Karpas-422 (cell line): ENCODE measurements at places on chromosomes 4 and X. TPM values are rescaled to one million over a fixed set of nuclear protein-coding genes. Genes with fewer than 3 reads are reported as not detected.
A peak's percentile ranks its signal among the peaks of the same experiment; 100 is the strongest.

DNA sequence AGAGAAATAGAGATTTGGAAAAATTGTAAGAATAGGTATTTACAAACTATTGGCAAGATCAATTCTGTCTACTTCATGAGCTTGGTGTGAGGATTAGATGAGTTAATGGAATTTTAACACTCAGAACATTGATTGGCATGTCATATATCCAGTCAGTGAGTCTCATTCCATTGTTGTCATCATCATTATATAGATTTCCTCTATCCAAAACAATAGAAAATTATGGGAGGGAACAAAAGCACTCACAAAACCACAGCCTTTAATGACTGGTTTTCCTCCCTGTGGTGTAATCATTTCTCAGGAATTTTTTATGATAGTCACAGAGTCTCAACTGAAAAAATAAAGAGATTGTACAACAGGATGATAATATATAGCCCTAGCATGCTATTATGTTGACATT is 21.1 kb downstream of the KLHL5 start:
- no peaks in the 10 kb centered on the region for H3K27me3 ChIP-seq
- no peak overlapping the region for H3K4me3 ChIP-seq
- H3K4me1 ChIP-seq = peaks cover 6% of the 10 kb centered on the region
- peaks cover 54% of the 10 kb centered on the region for H3K36me3 ChIP-seq
- no peak for DNase-seq

HERC5 gene
- total RNA-seq = not detected in 2 replicates

DNA sequence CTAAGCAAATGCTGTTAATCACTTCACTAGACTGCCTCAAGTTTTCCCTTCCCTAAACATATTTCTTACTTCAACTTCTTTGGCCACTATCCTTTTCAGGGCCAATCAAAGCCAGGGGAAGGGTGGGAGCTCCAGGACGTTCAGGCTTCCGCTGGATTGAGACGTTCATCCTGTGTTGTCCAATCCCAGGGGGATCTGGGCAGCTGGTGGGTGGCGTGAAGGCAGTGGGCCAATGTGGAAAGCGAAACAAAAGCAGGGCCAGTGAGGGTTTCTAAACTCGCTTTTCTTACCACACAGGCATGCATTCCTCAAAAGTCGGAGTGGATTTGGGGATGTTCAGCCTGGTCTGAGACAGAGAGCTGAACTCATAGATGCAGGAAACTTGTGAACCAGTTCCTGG is 7.6 kb downstream of the CXCL13 start:
- no peaks in the 10 kb centered on the region for H3K36me3 ChIP-seq
- no peaks in the 10 kb centered on the region for H3K27me3 ChIP-seq
- H3K27ac ChIP-seq = no peak overlapping the region
- no peaks in the 10 kb centered on the region for H3K4me1 ChIP-seq

RNF113A gene
- total RNA-seq = 28.6 and 41.1 TPM in 2 replicates

- no peak overlapping the region for H3K27ac ChIP-seq
- no peak overlapping the region for H3K4me3 ChIP-seq
- DNase-seq = peak; percentile 71
- peaks cover 18% of the 10 kb centered on the region for H3K4me1 ChIP-seq
These were observed 10.5 kb upstream of the RTL5 start for GRCh38 chrX:72142094-72142793.

- H3K4me1 ChIP-seq = no peaks in the 10 kb centered on the region
- no peak for DNase-seq
- H3K27me3 ChIP-seq = no peaks in the 10 kb centered on the region
- H3K36me3 ChIP-seq = no peaks in the 10 kb centered on the region
- H3K4me3 ChIP-seq = no peak overlapping the region
These were observed 173.6 kb upstream of the LNX1 start for GRCh38 chr4:53764761-53765490.

FIP1L1 gene
- total RNA-seq = 89.0 and 95.0 TPM in 2 replicates

- H3K27ac ChIP-seq = no peak overlapping the region
- no peaks in the 10 kb centered on the region for H3K4me1 ChIP-seq
- DNase-seq = no peak
- H3K27me3 ChIP-seq = no peaks in the 10 kb centered on the region
These were observed 50.6 kb upstream of the ANKRD17 start for GRCh38 chr4:73309211-73309610.

DDIT4L gene
- total RNA-seq = not detected in 2 replicates

- H3K4me3 ChIP-seq = no peak overlapping the region
- H3K4me1 ChIP-seq = peaks cover 5% of the 10 kb centered on the region
- H3K27me3 ChIP-seq = no peaks in the 10 kb centered on the region
These were observed 117.9 kb downstream of the MID1IP1 start for GRCh38 chrX:38919202-38919601.

GRCh38 chr4:7415927-7416686 is 18.6 kb downstream of the PSAPL1 start:
- no peak overlapping the region for H3K4me3 ChIP-seq
- no peaks in the 10 kb centered on the region for H3K27me3 ChIP-seq
- no peak overlapping the region for H3K27ac ChIP-seq
- DNase-seq = no peak
- H3K36me3 ChIP-seq = no peaks in the 10 kb centered on the region

- H3K27me3 ChIP-seq = no peaks in the 10 kb centered on the region
- no peaks in the 10 kb centered on the region for H3K4me1 ChIP-seq
- H3K4me3 ChIP-seq = no peak overlapping the region
- no peak overlapping the region for H3K27ac ChIP-seq
These were observed 195.4 kb downstream of the SOWAHB start for GRCh38 chr4:76702440-76703122.

DNA sequence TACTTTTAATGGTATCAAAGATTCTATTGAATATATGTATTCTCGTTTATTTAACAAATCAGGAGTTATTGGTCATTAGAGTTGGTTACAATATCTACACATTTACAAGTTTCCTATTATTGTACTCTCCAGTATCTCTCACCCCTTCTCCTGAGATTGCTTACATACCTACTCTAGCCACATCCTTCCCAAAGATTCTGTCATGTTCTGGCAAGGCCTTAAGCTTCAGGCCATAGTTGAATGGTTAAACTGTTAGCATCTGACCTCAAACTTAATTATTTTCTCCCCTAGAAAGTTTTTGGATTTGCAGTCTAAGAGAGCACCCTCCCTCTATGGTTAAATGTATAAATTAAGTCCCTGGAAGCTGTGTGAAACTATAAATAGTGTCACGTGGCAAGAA is 784.2 kb downstream of the GLUD2 start:
- H3K4me3 ChIP-seq = no peak overlapping the region
- DNase-seq = no peak
- no peaks in the 10 kb centered on the region for H3K36me3 ChIP-seq
- H3K27me3 ChIP-seq = no peaks in the 10 kb centered on the region
- no peaks in the 10 kb centered on the region for H3K4me1 ChIP-seq
- no peak overlapping the region for H3K27ac ChIP-seq

DNA sequence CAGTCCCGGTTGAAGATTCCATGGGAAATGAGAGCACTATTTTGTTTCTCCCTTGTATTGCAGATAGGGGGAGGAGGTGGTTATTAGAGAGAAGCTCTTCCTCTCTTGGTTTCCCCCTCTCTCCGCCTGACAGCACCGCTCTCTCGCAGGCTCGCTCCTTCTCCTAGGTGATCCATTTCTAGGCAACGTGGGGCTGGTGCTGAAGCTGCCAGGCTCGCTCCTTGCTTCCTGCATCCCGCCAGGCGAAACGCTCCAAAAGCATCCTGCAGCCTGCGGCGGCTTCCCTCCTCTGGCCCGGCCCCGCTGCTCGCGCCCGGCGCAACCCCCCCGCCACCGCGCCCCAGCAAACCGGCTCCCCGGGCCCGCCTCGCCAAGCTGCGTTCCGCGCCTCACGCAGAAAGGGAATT is at the start of gene GRID2:
Gene GRID2 (plus strand): TSS at position 346 of the 407 bp plus-strand sequence.
- H3K27ac ChIP-seq = no peak within 1 kb of the TSS
- H3K4me1 ChIP-seq = no peaks in the 10 kb centered on the region
- no peaks in the 10 kb centered on the region for H3K36me3 ChIP-seq
- no peak for DNase-seq
- no peak within 1 kb of the TSS for H3K4me3 ChIP-seq

DNA sequence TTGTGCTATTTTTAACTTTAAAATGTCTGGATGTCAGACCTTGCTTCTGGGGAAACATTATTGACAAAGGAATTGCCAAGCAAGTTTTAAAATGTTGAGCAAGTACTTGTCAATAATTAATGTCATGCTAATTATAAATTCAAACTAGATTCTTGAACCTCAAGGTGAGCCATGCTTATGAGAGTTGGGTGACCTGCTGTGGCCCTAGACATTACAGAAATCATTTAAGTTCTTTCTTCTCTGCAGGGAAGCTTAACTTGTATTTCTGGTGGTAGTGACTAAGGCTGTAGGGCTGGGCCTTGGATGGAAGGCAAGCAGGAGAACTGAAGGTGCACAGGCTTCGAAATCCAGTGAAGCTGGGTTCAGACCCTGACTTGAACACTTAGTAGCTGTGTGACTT is 14.8 kb upstream of the UCHL1 start:
- H3K4me3 ChIP-seq = no peak overlapping the region
- DNase-seq = no peak
- H3K27me3 ChIP-seq = no peaks in the 10 kb centered on the region
- no peaks in the 10 kb centered on the region for H3K4me1 ChIP-seq

NAP1L3 gene
- total RNA-seq = not detected in 2 replicates

- DNase-seq = no peak
- no peak within 1 kb of the TSS for H3K27ac ChIP-seq
- peaks cover 13% of the 10 kb centered on the region for H3K4me1 ChIP-seq
- H3K36me3 ChIP-seq = no peaks in the 10 kb centered on the region
- peak within 1 kb of the TSS; percentile 50; the same call in 1 of the 2 replicates for H3K4me3 ChIP-seq
- H3K27me3 ChIP-seq = no peaks in the 10 kb centered on the region
These were observed at the start of gene BTC for GRCh38 chr4:74794382-74795010. Gene BTC (minus strand): TSS chr4:74794523. CDS start chr4:74794325, 198 bp downstream.

- H3K27me3 ChIP-seq = no peaks in the 10 kb centered on the region
- no peak overlapping the region for H3K4me3 ChIP-seq
- no peaks in the 10 kb centered on the region for H3K36me3 ChIP-seq
- DNase-seq = no peak
- H3K27ac ChIP-seq = no peak overlapping the region
These were observed 84.1 kb downstream of the GPR82 start for GRCh38 chrX:41808047-41808446.

GRCh38 chrX:129652565-129653169 is 2.1 kb downstream of the APLN start:
- no peak for DNase-seq
- peaks cover 11% of the 10 kb centered on the region for H3K4me1 ChIP-seq
- no peak overlapping the region for H3K4me3 ChIP-seq
- no peaks in the 10 kb centered on the region for H3K27me3 ChIP-seq
- H3K27ac ChIP-seq = no peak overlapping the region
- H3K36me3 ChIP-seq = no peaks in the 10 kb centered on the region

GRCh38 chr4:1039493-1040343 is 28.3 kb downstream of the FGFRL1 start:
- no peaks in the 10 kb centered on the region for H3K4me1 ChIP-seq
- no peak overlapping the region for H3K27ac ChIP-seq
- H3K27me3 ChIP-seq = no peaks in the 10 kb centered on the region
- no peaks in the 10 kb centered on the region for H3K36me3 ChIP-seq
- DNase-seq = no peak
- H3K4me3 ChIP-seq = no peak overlapping the region

GRCh38 chr4:52299120-52299519 is 248.0 kb downstream of the SPATA18 start:
- H3K4me1 ChIP-seq = peaks cover 18% of the 10 kb centered on the region
- H3K36me3 ChIP-seq = no peaks in the 10 kb centered on the region
- DNase-seq = no peak
- H3K27me3 ChIP-seq = no peaks in the 10 kb centered on the region

ERVMER34-1 gene
- total RNA-seq = not detected in 2 replicates

DNA sequence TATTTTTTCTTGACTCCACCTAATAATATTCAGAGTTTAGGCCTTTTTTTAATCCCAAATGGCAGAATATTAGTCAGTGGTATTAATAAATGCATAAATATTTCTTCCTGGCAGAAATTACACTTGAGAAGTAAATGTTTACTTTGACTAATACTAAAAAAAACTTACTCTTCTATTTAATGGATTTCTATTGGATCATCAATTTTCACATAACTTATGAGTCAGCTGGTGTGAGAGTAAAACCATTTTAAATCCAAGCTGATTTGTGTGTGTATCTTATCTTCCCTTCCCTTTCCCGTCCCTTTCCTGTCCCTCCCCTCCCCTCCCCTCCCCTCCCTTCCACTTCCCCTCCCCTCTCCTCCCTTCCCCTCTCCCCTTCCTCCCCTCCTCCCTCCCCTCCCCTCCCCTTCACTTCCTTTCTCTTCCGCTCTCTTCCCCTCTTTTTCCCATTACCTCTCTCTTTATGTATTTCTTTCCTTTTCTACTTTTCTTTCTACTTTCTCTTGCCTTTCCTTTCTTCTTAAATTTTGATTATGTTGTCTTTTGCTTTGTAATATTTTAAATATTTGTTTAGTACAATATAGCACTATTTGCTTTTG is 630.1 kb upstream of the EPHA5 start:
- no peak for DNase-seq
- no peaks in the 10 kb centered on the region for H3K4me1 ChIP-seq
- H3K4me3 ChIP-seq = no peak overlapping the region

GAB3 gene
- total RNA-seq = 3.5 and 26.2 TPM in 2 replicates

- no peaks in the 10 kb centered on the region for H3K27me3 ChIP-seq
- no peak overlapping the region for H3K27ac ChIP-seq
- no peak for DNase-seq
- H3K4me1 ChIP-seq = no peaks in the 10 kb centered on the region
These were observed 132.9 kb downstream of the LDB2 start for GRCh38 chr4:16765546-16765945.

- H3K27me3 ChIP-seq = no peaks in the 10 kb centered on the region
- H3K4me3 ChIP-seq = no peak overlapping the region
- no peak for DNase-seq
- no peak overlapping the region for H3K27ac ChIP-seq
- no peaks in the 10 kb centered on the region for H3K36me3 ChIP-seq
These were observed 104.6 kb upstream of the MXRA5 start for GRCh38 chrX:3450881-3451570.

- H3K36me3 ChIP-seq = no peaks in the 10 kb centered on the region
- H3K27me3 ChIP-seq = no peaks in the 10 kb centered on the region
- no peak overlapping the region for H3K27ac ChIP-seq
- H3K4me1 ChIP-seq = no peaks in the 10 kb centered on the region
These were observed 45.7 kb downstream of the TRIM61 start for GRCh38 chr4:164931551-164932324.

GRCh38 chrX:22310779-22311178 is 38.1 kb downstream of the CBLL2 start:
- H3K36me3 ChIP-seq = no peaks in the 10 kb centered on the region
- no peaks in the 10 kb centered on the region for H3K4me1 ChIP-seq
- H3K27ac ChIP-seq = no peak overlapping the region
- no peak overlapping the region for H3K4me3 ChIP-seq
- no peak for DNase-seq

RPS6KA6 gene
- total RNA-seq = 6.2 and 22.1 TPM in 2 replicates

DCAF16 gene
- 54.0 and 69.4 TPM in 2 replicates for total RNA-seq
